ENCODE measurements at places on chromosomes 2 and 18. TPM values are rescaled to one million over a fixed set of nuclear protein-coding genes. Genes with fewer than 3 reads are reported as not detected.

The LRATD1 gene
- 0.09 TPM for total RNA-seq

The PSMA8 gene
- not detected for total RNA-seq

The ZSWIM2 gene
- total RNA-seq = not detected

The GRP gene
- total RNA-seq = not detected

The IL1RN gene
- 0.54 TPM for total RNA-seq

The HJURP gene
- 56.5 TPM for total RNA-seq

The FAM237A gene
- not detected for total RNA-seq

The SETBP1 gene
- 0.63 TPM for total RNA-seq

The CPO gene
- not detected for total RNA-seq

The TDRD15 gene
- total RNA-seq = not detected

The CELF4 gene
- not detected for total RNA-seq

The ACTG2 gene
- total RNA-seq = 0.18 TPM

The NLRC4 gene
- 0.11 TPM for total RNA-seq

The GPBAR1 gene
- 0.33 TPM for total RNA-seq

The CAPN14 gene
- total RNA-seq = not detected

The PTPRN gene
- total RNA-seq = 1.4 TPM

The ITGA4 gene
- 1.4 TPM for total RNA-seq

The TNS1 gene
- 17.4 TPM for total RNA-seq

The RAX gene
- not detected for total RNA-seq

The CNDP1 gene
- not detected for total RNA-seq

The RGPD3 gene
- total RNA-seq = 0.16 TPM

The SLC5A7 gene
- not detected for total RNA-seq

The SULT1C4 gene
- not detected for total RNA-seq

The PTGR3 gene
- 18.2 TPM for total RNA-seq

The RTP5 gene
- not detected for total RNA-seq

The FBXO48 gene
- total RNA-seq = 0.60 TPM

The NTSR2 gene
- total RNA-seq = not detected

The CENPO gene
- total RNA-seq = 48.4 TPM

The PEX13 gene
- 14.6 TPM for total RNA-seq

The BUB1 gene
- 45.1 TPM for total RNA-seq

The PSD4 gene
- 14.8 TPM for total RNA-seq

The BMP10 gene
- not detected for total RNA-seq

The SIX2 gene
- total RNA-seq = 2.5 TPM

The CRACDL gene
- total RNA-seq = 5.1 TPM

The ATIC gene
- total RNA-seq = 237 TPM

The ELOA2 gene
- total RNA-seq = not detected

The PMS1 gene
- 7.7 TPM for total RNA-seq

The IL1F10 gene
- total RNA-seq = not detected

The CREG2 gene
- 9.3 TPM for total RNA-seq

The MC4R gene
- total RNA-seq = not detected

The CRYBA2 gene
- not detected for total RNA-seq

The ALK gene
- not detected for total RNA-seq

The UGT1A4 gene
- total RNA-seq = 0.07 TPM

The ICOS gene
- not detected for total RNA-seq

The HMSD gene
- 0.03 TPM for total RNA-seq

The KRTCAP3 gene
- total RNA-seq = 0.39 TPM
